ENCODE measurements at places on chromosomes 5 and 9. TPM values are rescaled to one million over a fixed set of nuclear protein-coding genes. Genes with fewer than 3 reads are reported as not detected.

- no peak for DNase-seq
Measured at GRCh38 chr5:78090002-78090401, 204.5 kb downstream of the AP3B1 start.

DNA sequence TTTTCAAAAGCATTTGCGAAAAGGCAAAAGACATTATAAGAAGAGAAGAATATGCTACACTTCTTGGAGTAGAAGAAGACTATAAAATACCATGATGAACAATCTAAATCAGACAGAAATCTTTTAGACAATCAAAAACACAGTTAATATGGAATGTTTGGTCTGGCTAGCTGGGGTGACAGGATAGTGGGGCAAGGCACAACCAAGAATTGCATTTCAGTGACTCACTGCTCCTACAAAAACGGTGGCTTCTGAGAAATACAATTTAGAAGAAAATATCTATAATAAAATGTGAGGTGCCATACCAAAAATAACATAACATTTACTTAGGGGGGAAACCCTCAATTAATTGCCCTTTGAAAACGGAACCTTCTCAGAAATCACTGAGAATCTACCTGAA, 363.4 kb downstream of the NPR3 start:
- DNase-seq = no peak

- DNase-seq = no peak
Measured at GRCh38 chr5:54944364-54944763, 41.0 kb downstream of the ESM1 start.

- DNase-seq = peak; percentile 84
Measured at GRCh38 chr5:33582417-33582816, 141.7 kb downstream of the TARS1 start.

DNA sequence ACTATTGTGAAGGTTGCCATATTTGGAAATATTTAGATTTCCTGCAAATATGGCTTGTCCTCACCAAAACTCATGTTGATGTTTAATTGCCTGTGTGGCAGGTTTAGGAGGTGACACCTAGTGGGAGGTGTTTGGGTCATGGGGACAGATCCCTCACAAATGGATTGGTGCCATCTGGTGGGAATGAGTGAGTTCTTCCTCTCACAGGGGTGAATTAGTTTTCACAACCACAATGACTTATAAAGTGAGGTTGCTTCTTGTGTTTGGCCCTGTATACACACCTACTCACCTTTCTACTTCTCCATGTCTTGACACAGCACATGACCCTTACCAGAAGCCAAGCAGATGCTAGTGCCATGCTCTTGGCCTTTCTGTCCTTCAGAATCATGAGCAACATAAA, 41.1 kb downstream of the ISOC1 start:
- DNase-seq = peak; percentile 21

GRCh38 chr5:133932441-133933168, 35.8 kb downstream of the C5orf15 start:
- no peak for DNase-seq

DNA sequence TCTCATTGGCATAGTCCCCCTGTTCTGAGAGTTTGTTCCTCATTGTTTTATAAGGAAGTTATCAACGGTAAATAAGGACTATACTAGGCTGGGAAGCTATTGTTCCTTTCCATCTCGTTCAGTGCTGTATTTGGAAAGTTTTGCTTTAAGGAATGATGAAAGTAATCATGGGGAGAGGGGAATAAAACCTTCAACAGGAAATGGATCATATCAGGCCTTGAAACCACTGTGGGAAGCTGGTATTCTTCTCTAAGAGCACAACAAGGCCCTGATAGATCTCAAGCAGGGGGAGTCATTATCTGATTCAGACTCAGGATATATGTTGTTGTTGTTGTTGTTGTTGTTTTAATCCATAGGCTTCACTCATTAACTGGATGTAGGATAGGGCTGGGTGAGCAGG, 474.5 kb downstream of the ENC1 start:
- DNase-seq = no peak

DNA sequence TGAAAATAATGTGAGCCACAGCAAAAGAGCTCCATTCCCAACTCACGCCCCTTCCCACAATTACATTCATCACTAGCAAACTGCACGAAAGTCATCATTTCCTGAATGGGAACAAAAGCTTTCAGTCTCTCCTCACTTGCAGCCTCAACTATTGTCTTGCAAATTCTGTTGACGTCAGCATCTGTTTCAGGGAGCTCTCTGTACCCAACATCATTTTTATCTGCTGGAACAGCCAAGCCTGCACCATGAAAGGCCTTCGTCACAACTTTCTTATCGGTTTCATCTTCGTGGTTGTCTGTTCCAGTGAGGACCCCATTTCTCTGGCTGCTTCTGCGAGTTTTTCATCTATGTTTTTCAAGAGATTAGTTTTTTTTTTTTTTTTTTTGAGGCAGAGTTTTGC, 14.3 kb upstream of the RNF130 start:
- no peak for DNase-seq

GRCh38 chr5:68227532-68228160, 12.1 kb downstream of the PIK3R1 start:
- no peak for DNase-seq

DNA sequence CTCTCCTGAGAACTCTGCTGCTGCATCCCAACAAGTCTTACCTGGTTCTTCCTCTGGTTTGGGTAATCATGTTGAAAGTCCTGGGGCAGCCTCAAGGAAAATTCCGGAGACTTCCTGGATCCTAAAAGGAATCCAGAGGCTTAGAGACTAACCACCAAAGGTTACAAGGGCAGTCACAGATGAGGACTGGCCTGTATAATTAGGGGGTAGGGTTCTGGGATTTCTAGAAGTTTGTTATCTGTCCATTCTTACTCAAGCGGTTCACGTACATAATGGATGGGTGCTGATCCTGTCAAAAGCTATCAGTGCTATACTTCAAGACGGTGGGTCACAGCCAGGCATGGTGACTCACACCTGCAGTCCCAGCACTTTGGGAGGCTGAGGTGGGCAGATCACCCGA, 51.4 kb upstream of the EPB41L4B start:
- DNase-seq = no peak

- no peak for DNase-seq
Measured at GRCh38 chr9:135068776-135069415, 18.6 kb upstream of the OLFM1 start.

GRCh38 chr5:32147236-32147635, 26.9 kb downstream of the GOLPH3 start:
- DNase-seq = no peak

DNA sequence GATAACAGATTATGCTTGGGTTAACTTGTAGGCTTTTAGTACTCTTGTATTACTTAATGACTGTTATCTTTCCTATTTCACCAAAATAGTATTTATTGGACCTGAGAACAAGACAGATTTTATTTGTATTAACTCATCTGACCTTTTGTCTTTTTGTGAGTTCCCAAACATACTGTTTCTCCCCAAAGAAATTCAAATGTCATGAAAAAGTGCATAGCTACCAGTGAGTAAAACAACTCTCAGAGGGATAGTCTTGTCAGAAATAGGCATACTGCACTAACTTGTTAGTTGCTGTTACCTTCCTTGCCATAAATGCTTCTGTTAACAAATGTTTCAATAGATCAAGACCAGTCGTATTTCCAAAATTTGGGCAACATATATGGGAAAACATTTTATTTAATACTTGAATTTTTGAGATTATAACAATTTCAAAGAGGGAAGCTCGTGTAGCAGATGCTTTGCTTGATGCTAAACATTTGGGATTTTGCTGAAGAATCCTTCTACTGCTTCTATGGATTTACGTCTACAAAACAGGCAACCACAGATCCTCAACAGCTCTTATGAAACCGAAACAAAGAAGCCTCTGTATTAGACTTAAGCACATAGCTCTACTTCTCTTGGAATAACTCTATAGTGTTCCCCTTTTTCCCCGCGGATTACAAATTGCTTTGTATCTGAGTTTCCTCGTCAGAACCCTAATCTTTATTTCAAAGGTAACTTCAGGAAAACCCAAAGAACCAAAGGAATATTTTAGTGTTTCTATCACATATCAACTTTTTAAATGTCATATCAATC, 248.8 kb downstream of the MCTP1 start:
- DNase-seq = no peak

- DNase-seq = peak; percentile 56
Measured at GRCh38 chr5:138246334-138246733, 28.1 kb downstream of the GFRA3 start.

- no peak for DNase-seq
Measured at GRCh38 chr5:93874080-93874479, 132.7 kb upstream of the POU5F2 start.

- no peak for DNase-seq
Measured at GRCh38 chr5:116507941-116508655, 66.5 kb downstream of the SEMA6A start.

DNA sequence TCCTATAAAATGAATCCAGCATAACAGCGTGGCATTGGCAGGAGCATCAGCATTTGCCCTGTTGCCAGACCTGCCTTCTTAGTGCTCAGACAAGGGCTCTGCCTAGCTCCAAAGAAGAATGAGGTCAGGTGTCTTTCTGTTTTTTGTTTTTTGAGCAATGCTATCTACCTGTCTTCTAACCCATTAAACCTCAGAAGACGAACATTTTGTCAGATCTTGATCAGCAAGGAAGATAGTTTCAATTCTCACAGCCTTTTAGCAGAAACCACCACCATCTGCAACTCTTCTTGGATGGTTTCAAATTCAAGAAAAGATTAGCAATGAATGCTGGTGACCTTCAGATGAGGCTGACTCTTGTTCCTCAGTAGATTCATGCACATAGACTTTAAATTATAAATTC, 103.5 kb upstream of the IQGAP2 start:
- DNase-seq = no peak

- DNase-seq = no peak
Measured at GRCh38 chr9:133518706-133519449, 5.9 kb downstream of the MYMK start.

- no peak for DNase-seq
Measured at GRCh38 chr5:124823380-124823779, 76.9 kb upstream of the ZNF608 start.

DNA sequence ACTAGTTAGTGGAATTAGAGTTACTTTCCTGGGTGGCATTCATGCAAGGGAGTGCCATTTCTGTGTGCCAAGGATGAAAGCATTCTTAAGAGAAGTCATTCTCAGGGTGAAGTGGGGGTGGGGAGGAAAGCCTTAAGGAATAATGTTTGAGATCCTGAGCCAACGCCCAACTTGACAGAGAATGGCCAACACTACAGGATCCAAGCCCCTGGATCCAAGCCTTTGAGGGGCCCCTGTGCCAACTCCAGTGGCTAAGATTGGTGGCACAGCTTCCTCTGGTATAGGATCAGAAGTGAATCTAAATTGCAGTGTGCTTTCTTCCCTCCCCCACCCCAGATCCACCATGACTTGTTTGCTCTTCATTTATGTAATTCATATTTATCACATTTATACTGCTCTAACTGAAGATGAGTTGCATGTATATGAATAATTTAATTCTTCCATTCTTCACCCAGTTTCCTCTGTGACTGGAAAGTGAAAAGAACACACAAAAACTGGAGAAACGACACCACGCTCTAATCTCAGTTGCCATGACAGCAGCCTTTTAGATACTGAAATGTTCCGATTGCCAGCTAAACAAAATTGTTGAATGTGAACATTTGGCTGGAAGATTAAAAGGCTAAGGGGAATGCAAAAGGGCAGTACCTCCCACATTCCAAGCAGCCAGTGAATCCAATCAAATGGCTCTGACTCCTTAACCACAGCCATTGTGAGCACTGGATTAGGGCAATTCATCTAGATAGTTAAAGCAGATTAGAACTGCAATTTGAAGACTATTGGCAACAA, 4.5 kb downstream of the ZNF608 start:
- no peak for DNase-seq

GRCh38 chr9:38257626-38258215, 134.8 kb upstream of the ALDH1B1 start:
- DNase-seq = no peak

GRCh38 chr9:96500696-96501632, 51.0 kb downstream of the HABP4 start:
- no peak for DNase-seq

- peak; percentile 86 for DNase-seq
Measured at GRCh38 chr5:134245101-134245604, 19.3 kb upstream of the PPP2CA start.

CDKN2B-AS1 gene
- total RNA-seq = 0.77 TPM

ADAMTS13 gene
- 0.91 TPM for total RNA-seq

PALM2AKAP2 gene
- 1.8 TPM for total RNA-seq

HSPB3 gene
- not detected for total RNA-seq

IFNA2 gene
- not detected for total RNA-seq

RNF180 gene
- 0.11 TPM for total RNA-seq

SEMA6A gene
- 2.9 TPM for total RNA-seq

DIRAS2 gene
- total RNA-seq = not detected

ACSL6 gene
- 2.5 TPM for total RNA-seq

ANKRD34B gene
- total RNA-seq = 0.06 TPM

UGT3A1 gene
- total RNA-seq = not detected

ARHGEF37 gene
- 0.27 TPM for total RNA-seq

SPATA31E1 gene
- total RNA-seq = not detected

WNK2 gene
- total RNA-seq = 10.5 TPM

TAF11L5 gene
- total RNA-seq = not detected

GABRA6 gene
- total RNA-seq = not detected

PAIP1 gene
- 141 TPM for total RNA-seq

OLFML2A gene
- not detected for total RNA-seq

Measured in HepG2 (cell line).